ENCODE measurements at places on chromosomes 2 and 18. TPM values are rescaled to one million over a fixed set of nuclear protein-coding genes. Genes with fewer than 3 reads are reported as not detected.

FTCDNL1 gene
- 0.95 TPM for total RNA-seq

UPP2 gene
- not detected for total RNA-seq

MALL gene
- not detected for total RNA-seq

CACNB4 gene
- total RNA-seq: 0.93 TPM

REL gene
- 178 TPM for total RNA-seq

RUFY4 gene
- 1.8 TPM for total RNA-seq

IL36G gene
- total RNA-seq: not detected

ELOA2 gene
- not detected for total RNA-seq

SKA1 gene
- 1.2 TPM for total RNA-seq
